ENCODE measurements at places on chromosomes 13 and 19.

DNA sequence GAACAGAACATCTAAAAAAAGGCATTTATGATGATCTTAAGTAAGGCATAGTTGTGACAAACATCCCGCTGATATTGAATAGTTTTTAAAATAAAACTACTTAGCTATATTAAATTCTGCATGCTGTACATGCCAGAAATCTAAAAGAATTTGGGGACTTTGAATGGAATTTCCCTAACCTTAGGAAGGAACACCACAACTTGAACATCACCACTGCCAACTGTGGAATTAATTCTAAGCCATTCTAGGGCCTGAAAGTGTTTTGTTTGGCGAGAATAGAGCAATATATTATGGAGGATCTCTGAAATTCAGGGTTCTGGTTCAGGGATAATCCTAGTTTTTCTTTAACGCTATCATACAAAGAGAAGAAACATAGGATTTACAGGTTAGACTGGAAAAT is 17.8 kb upstream of the LATS2 start:
- no peak for DNase-seq

DNA sequence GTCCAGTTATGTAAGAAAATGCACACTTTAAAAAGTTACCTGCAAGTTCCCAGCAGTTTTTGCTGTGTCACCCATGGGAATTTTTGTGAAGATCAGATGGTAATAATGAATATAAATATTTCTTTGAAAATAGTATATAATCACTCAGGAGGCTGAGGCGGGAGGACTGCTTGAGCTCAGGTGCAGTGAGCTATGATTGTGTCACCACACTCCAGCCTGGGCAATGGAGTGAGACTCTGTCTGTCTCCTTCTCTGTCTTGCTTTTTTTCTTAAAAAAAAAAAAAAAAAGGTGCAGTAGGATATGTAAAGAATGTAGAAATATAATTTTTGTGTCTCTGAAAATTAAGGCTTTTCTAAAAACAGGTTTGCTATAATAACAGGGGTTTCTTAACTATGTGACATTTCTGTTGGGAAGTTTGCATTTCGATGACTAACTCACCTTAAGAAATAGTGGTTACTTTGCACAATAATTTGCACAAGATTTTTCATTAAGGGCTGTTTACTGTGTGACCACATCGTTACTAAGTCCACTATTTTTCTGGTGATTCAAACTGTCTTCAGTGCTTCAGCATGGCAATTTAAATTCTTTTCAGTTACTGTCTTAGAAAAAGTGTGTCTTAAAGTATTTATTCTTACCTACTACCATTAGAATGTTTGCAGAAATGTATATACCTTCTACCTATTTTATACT is 37.3 kb downstream of the DNAJC3 start:
- DNase-seq = no peak

DNA sequence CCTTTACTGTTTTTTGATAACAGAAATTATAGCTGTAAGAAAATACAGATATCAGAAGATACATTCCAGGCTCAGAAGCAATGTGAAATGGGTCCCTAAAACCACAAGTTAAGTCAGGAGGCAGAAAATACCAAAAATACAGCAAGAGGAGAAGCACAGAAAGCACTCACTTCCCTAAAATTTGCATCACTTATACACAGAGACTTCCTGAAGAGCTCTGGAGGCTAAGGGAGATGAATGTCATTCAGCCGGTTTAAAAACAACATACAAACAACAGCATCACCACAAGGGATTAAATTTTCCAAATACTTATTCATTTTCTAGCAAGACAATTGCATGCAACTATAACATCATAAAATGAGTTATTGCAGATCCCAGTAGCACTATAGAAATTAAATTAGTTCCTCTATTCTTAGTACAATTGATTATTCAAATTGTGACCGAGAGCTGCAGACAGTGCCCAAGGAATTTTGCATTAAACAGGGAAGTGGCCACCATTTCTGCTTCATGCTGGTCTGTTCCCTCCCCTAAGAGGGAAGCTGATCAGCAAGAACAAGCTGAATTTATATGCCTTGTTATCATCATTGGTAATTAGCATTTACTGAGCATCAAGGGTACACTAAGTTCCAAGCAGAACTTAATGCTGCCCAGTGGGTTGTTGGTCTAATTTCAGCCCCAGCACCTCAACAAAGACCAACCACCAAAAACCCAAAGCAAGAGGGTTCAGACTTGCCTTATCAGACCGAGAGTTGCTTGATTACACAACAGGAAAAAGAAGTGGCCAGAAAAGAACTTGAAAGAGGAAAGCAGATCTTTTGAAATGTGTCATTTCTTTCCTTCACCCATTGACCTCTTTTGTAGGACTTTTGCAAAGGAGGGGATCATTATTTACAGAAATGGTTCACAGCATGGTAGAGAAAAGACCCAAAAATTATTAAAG is 140.7 kb downstream of the KCTD12 start:
- no peak for DNase-seq

- DNase-seq = no peak
Observed at GRCh38 chr13:110628952-110629701, 13.8 kb downstream of the NAXD start.

DNA sequence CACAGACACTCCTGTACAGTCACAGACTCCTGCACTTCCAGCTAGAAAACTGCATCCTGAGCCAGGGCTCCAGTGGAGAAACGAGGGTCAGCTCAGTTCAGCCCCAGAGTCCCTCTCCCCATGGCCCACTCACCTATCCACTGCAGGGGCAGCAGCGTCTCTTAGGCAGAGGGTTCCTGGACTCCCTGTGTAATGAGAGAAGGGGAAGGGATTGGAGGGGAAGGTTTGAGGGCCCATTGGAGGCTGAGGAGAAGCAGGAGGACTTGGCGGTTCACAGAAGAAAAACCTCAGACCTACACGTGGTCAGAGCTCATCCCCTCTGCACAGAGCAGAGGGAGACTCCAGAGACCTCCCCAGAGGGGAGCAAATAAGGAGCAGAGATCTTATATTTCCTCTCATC is 9.2 kb upstream of the CEACAM18 start:
- no peak for DNase-seq

DNA sequence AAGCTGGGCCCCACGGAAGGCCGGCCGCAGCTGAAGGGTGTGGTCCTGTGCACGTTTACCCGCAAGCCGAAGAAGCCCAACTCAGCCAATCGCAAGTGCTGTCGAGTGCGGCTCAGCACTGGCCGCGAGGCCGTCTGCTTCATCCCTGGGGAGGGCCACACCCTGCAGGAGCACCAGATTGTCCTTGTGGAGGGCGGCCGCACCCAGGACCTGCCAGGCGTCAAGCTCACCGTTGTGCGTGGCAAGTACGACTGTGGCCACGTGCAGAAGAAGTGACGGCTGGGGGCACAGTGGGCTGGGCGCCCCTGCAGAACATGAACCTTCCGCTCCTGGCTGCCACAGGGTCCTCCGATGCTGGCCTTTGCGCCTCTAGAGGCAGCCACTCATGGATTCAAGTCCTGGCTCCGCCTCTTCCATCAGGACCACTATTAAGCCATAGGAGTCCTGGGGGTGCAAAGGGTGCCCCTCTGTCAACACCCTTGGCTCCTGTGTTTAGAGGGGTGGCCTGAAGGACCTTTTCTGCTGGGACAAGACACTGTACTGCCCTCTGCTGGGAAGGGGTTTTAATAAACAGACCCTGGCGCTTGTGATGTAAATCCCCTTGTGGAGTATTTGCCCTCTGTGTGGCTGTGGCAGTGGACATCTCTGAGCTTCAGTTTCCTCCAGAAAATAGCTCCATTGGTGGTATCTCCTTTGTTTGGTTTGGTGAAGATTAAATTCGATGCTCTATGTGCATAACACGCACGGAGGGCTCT is 1.9 kb downstream of the MRPS12 start:
- DNase-seq = no peak

DNA sequence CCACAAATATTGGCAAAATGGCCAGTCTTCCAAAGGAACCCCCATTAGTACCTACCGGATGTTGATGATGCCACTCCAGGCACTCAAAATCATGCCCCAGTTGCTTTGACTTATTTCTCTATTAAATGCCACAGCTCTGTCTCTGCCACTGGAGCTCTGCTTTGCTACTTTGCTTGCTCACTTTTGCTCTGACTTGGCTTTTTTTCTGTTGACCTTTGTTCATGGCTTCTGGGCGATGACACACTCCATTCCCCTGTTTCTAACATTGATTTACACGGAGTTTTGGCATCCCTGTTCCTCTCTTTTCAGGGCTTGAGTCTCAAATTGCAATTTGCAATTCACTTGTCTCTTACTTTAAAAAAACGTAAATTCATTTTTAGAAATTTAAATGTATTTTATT is 217.1 kb upstream of the SPRY2 start:
- DNase-seq = no peak

- DNase-seq = no peak
Observed at GRCh38 chr13:99371956-99372355, 64.8 kb upstream of the GPR183 start.

- DNase-seq = no peak
Observed at GRCh38 chr13:112530861-112531260, 57.1 kb downstream of the TUBGCP3 start.

DNA sequence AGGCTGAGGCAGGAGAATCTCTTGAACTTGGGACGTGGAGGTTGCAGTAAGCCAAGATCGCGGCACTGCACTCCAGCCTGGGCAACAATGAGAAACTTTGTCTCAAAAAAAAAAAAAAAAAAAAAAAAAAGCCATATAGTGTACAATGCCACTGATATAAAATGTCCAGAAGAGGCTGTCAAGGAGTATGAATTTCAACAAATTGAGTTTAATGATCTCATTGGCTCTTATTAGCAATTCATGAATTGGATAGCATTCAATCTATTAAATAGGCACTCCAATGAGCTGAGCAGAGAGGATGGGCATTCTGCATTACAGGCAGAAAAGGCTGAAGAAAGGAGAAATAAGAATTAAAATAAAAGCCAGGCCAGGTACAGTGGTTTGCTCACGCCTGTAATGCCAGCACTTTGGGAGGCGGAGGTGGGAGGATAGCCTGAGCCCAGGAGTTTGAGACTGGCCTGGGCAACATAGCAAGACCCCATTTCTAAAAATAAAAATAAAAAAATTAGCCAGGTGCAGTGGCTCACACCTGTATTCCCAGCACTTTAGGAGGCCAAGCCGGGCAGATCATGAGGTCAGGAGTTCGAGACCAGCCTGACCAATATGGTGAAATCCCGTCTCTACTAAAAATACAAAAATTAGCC is 757 bp upstream of the LMNB2 start:
- no peak for DNase-seq

DNA sequence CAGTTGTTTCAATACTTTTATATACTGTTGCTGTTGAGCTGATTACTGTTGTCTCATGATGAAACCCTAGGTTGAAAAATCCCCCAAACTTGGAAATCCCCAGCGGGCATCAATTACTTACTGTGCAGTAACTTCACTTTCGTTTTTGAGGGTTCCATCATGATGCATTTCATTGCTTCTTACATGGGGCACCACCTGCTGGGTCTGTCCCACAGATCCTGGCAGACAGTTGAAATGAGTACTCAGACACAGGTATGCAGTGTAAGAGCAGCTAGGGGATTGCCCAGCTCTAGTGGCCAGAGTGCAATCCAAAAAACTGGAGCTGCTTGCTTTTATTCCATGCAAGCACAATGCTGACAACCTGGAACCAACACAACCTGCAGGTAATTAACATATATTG is 132.5 kb upstream of the ZNF91 start:
- DNase-seq = no peak
